GM04503 (cell line): ENCODE measurements at places on chromosomes 16 and 17.

- DNase-seq: no peak
These were observed 149.6 kb downstream of the ZFHX3 start for GRCh38 chr16:72898216-72898825.

- no peak for DNase-seq
These were observed 215.7 kb upstream of the CIBAR2 start for GRCh38 chr16:85327731-85328675.

GRCh38 chr17:76462556-76463290 is 4.7 kb upstream of the AANAT start:
- DNase-seq: no peak

DNA sequence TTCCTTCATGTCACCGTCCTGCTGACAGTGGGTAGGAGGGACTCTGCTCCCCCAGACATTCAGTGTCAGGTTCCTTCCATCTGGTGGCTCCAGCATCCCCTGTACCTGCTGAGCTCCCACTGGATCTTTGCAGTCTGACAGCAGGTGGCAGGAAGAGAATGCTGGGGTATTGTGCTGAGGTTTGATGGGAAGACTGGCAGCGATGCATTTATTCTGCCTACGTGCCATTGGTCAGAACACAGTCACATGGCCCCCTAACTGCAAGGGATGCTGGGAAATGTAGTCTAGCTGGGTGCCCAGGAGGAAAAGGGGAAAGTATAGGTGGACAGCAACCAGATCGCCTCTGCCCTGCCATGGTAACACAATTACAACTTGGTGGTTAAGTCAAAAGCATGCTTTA is 44.4 kb downstream of the IRX3 start:
- no peak for DNase-seq

DNA sequence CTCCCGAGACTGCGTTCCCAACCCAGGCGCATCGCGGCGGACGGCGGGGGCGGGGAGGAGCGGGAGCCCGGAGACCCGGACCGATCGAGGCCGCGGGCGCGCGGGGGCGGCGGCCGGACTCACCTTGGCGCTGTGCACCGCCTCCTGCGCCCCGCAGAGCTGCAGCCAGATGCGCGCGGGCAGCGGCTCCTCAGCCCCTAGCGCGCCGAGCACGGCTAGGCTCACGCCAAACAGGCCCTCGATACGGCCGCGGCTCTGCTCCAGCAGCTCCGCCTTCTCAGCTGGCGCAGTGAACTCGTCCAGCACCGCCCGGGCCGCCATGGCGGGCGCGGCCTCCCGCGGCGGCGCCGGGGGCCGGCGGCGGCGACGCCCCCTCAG is 339 bp downstream of the N4BP1 start:
- DNase-seq: no peak

GRCh38 chr16:64380751-64381150 is 741.1 kb downstream of the CDH11 start:
- DNase-seq: no peak

DNA sequence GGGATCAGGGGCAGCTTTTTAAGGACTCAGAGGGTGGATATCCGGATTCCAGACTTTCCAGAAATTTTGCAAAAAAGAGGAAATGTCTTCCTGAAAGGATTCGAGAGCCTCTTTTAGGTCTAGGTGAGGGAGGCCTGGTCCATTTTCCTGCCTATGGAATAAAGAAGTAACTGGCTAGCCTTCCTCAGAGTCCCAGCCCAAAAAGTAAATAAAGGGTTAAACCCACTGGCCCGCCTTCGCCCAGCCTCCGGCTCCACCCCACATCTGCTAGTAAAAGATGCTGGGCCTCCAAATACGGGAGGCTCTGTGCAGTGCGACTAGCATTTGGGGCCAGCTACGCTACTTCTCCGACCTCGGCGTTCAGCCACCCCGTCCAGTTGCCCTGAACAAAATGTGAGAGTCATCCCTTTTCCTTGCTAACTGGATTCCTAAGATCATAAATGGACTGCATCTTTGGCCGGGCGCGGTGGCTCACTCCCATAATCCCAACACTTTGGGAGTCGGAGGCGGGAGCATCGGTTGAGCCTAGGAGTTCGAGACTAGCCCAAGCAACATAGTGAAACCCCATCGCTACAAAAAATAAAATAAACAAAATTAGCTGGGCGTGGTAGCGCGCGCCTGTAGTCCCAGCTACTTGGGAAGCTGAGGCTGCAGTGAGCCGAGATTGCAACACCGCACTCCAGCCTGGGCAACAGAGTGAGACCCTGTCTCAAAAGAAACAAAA is 824 bp upstream of the MPP2 start:
- no peak for DNase-seq

DNA sequence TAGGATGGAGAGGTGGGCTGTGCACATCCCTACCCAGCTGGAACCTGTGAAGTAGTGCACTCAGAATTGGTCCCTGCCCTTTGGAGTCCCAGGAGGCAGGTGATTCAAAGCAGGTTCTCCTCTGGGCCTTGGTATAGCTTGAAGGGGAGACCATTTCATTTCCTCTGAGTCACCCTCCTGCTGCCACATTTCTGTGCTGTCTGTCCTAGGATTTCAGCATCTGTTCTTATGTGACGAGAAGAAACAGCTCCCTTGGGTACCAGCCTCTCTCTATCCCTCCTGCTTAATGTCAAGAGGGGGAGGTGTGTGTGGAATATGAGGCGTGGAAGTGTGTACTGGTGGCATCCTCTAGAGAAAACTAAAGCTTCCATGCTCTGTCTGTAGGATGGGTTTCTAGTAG is 5.0 kb upstream of the NFE2L1 start:
- no peak for DNase-seq

DNA sequence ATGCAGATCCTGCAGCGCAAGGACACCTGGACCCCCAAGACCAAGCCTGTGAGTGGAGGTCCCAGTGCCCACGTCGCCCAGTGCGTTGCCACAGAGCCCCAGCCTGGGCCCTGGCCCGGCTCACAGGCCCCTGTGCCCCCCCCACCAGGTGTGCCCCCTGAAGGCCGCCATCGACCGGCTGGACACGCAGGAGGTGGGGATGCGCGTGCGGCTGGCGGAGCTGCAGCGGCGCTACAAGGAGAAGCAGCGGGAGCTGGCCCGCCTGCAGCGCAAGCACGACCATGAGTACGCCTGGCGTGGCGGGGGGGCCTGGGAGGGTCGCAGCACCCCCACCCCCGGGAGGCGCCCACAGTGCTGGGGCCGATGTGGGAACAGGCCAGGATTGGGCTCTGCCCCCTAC is 56.6 kb downstream of the BAHCC1 start:
- DNase-seq: no peak

- DNase-seq: no peak
These were observed 146.1 kb downstream of the GAS7 start for GRCh38 chr17:10052106-10052813.

GRCh38 chr17:3510090-3510489 is 34.3 kb downstream of the ASPA start:
- no peak for DNase-seq

DNA sequence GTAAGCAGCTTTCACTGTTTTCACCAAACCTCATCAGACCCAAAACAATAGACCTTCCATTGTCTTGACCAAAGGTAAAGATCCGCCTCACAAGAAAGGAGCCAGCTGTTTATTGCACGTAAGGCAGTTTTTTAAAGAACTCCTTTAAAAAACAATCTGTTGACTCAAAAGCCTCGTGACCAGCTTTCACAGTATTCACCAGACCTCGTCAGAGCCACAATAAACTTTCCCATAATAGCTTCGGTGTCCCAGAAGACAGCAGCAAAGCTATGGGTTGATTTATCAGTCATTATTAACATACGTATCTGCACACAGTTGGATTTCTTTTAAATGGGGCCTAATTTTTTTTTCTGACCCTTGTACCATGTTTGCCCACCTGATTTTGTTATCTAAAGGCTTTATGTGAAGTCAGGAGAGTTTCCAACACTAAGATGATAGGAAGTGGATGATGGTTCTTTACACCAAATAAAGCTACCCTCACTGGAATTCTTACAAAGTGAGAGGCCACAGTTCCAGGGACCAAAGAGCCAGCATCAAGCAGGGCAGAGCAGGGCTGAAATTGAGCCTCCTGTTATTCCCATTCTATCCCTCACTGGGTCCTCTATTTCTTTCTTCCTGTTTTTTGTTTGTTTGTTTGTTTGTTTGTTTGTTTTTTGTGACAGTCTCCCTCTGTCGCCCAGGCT is 17.6 kb upstream of the HELZ start:
- DNase-seq: no peak

GRCh38 chr17:8887301-8887700 is 19.8 kb upstream of the PIK3R6 start:
- DNase-seq: no peak

DNA sequence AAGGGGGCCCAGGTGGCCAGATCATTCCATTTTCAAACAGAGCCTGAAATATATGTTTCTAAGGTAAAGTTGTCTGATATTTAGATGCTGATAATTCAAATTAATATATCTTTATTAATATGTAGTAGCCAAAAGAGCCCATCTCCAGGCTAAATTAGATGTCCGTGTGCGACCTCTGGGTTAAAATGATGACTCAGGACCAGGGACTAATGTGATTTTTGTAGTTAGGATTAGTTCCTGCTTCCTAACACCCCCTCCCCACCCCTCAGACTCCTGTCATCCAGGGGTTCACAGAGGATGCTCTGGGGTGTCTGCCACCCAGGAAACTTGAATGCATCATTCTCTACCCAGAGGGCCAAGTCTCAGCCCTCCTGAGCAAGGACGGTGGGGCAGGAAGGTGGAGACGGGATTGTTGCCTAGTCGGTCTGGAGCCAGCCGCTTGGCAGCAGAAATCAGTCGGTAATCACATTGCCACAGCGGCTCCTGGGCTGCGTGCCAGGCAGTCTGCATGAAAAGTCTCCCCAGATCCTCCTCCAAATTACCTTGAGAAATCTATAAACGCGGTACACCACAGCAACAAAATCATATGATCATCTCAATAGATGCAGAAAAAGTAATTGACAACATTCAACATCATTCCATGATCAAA is 29.8 kb downstream of the CNGB1 start:
- no peak for DNase-seq

- DNase-seq: no peak
These were observed 54.2 kb downstream of the TMEM100 start for GRCh38 chr17:55668312-55668920.

GRCh38 chr16:82633964-82634600 is 7.3 kb downstream of the CDH13 start:
- peak; percentile 42 for DNase-seq
